Right cardiac atrium (tissue), 5 donors: ENCODE measurements at places on chromosomes 5 and 9.
A peak's percentile ranks its signal among the peaks of the same experiment; 100 is the strongest.

DNA sequence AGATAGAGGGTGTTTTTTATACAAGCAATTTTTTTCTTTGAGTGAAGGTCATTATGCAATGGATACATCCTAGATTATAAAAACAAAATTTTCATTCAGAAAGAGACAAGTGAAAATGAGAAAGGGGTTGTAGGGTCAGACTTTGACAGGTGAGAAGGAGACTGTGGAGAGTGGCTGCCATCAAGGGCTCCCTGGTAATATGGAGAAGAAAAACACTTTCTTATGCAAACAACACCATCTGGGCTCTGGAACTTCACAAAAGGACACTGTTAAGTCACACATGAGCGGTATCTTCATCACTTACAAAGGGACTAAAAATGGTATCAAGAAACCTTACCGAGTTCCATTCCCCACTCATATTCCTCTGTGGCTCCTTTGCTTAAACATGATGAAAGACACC, 23.5 kb downstream of the C7 start:
- DNase-seq = no peak

DNA sequence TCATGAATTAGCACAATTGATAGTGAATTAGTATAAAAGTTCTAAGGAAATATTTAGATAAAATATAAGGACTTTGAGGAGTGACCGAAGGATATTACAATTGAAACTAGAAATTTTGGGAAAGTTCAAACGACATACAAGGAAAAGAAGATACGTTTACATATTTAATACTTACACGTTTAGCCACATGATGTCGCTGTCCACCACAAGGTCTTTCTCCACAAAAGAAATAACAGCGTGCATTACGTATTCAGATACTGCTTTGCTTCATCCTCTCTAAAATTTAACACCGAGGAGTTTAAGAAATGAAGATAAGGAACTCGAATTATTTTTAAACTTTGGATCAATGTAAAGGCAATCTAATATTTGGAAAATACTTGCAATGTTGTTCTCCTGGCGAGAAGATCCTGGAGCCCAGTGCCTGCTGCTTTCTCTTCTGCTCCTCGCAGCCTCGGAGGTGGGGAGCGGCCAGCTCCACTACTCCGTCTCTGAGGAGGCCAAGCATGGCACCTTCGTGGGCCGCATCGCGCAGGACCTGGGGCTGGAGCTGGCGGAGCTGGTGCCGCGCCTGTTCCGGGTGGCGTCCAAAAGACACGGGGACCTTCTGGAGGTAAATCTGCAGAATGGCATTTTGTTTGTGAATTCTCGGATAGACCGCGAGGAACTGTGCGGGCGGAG, at the start of gene PCDHA3:
Gene PCDHA3 (plus strand): TSS at position 242 of the 678 bp plus-strand sequence.
- DNase-seq = no peak

DNA sequence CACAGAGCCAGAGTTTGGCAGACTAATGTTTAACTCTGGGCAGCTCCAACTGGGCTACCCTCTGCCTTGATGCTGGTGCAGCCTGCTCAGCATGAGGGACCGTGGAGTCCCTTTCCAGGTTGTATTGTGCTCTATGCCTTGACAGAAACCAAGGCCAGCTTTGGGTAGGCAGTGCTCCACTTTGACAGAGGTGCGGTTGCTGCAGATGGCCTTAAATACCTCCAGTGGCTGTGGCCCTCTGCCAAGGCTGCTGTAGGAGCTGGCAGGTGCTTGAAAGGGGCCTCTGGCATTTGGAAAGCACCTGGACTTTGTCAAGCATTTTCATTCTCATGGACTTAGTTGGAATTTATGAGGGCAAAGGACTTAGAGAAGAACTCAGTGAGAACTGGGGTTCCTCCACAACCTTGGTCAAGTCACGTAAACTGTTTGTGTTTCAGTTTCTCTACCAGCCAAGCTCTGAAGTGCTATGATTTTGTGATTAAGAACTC, 249.7 kb upstream of the ZNF462 start:
- DNase-seq = no peak

DNA sequence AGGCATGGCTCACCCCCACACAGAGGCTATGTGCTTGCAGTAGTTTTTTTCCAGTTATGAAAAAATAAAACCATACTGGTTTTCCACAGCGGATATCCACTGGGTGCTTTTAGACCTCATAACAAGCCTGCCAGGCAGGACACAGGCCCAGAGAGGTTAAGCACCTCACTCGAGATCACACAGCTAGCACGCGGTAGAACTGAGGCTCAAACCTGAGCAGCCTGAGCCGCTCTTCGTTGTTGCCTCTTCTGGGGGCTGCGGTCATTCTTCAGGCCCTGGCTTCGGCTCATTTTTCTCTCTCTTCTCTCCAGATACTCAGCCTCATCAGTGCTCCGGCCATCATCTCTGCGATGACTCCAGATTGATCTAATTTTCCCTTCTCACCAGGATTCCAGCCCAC, 196.0 kb downstream of the TTLL11 start:
- no peak for DNase-seq

DNA sequence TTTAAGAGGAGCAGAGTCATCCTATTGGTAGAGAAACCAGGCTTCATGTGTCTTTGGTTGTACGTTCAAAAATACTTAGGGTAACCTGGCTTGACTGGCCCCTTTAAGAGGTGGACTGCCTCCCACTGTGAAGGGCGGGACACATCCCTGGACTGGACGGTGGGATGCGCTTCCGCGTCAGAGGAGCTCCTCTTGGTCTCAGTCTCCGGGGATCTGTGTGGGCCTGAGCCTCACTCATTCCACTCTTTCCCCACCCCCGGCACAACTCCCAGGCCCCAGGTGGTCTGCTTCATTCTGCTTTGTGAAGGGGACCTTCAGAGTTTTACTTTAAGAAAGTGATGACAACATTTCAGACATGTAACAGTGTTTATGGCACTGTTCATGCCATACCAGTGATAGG, 601.1 kb downstream of the IRX1 start:
- peak; percentile 57 for DNase-seq
